Activated naive CD4-positive, alpha-beta T cell treated with anti-CD3 and anti-CD28 coated beads, Interleukin-2, amount 10 ng/mL, durations not matched to agents 7 days and 5 days (primary cell): ENCODE measurements at places on chromosomes 6 and 20.

- H3K27ac ChIP-seq, result no peak overlapping the region
- no peaks in the 10 kb centered on the region for H3K27me3 ChIP-seq
- H3K4me3 ChIP-seq, result no peak overlapping the region
- no peaks in the 10 kb centered on the region for H3K36me3 ChIP-seq
- peaks cover 5% of the 10 kb centered on the region for H3K4me1 ChIP-seq
Measured at GRCh38 chr6:80528115-80528514, 421.6 kb downstream of the BCKDHB start.

- H3K27me3 ChIP-seq, result no peaks in the 10 kb centered on the region
- H3K4me3 ChIP-seq, result no peak overlapping the region
- DNase-seq, result no peak
- H3K27ac ChIP-seq, result no peak overlapping the region
- H3K36me3 ChIP-seq, result no peaks in the 10 kb centered on the region
- H3K4me1 ChIP-seq, result no peaks in the 10 kb centered on the region
Measured at GRCh38 chr6:46932526-46933319, 11.0 kb upstream of the ADGRF5 start.

GRCh38 chr20:48291896-48292295 is 506.6 kb upstream of the SULF2 start:
- no peaks in the 10 kb centered on the region for H3K4me1 ChIP-seq
- no peaks in the 10 kb centered on the region for H3K36me3 ChIP-seq
- no peak overlapping the region for H3K4me3 ChIP-seq
- no peak for DNase-seq
- peaks cover 9% of the 10 kb centered on the region for H3K27me3 ChIP-seq

DNA sequence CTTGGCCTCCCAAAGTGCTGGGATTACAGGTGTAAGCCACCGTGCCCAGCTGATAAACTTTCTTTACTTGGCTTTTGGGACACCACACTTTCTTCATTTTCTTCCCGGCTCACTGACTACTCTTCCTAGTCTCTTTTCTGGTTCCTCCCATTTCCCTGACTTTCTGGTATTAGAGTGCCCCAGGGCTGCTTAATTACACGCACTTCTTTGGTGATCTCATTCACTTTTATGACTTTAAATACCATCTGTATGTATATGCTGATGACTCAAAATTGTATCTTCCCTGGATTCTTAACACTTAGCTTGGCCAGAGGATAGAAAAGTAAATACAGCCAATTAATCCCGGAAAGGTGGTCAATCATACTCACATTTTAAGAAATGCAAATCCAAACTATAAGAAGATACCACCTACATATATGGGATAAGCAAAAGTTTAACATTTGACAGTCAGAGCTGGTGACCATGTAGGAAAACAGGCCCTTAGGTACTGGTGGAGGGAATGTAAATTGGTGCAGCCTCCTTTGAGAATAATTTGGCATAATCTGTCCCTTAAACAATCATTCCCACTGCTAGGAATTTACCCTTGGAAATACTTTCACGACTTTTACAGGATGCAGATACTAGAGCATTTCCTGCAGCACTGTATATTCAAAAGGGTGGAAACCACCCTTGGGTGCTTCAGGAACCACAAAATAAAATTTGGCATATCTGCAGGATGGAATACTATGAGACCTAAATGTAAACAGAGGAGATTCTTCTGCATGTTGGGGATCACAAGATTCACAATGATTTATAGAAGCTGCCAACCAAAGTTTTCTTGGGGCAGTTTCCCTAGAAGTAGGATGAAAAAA is 9.4 kb upstream of the NANP start:
- no peak for DNase-seq
- no peak overlapping the region for H3K4me3 ChIP-seq
- peaks cover 30% of the 10 kb centered on the region for H3K36me3 ChIP-seq
- H3K4me1 ChIP-seq, result peaks cover 3% of the 10 kb centered on the region

DNA sequence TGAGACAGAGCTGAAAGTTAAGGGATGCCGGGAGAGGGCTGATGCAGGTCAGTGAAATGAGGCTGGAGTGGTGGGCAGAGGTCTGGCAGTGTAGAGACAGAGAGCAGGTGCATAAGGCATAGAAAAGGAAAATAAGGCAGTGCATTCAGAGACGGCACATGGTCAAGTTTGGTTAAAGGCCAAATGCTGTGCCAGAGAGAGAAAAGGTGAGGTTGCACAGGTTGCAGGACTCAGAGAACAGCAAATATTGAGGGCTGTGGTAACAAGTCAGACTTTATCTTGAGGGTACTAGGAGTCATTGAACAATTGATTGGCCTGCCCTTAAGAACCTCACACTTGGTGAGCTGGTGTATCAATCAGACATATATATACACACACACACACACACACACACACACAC is 102.9 kb upstream of the TSHZ2 start:
- H3K27ac ChIP-seq, result no peak overlapping the region
- no peaks in the 10 kb centered on the region for H3K36me3 ChIP-seq
- H3K27me3 ChIP-seq, result no peaks in the 10 kb centered on the region
- no peak overlapping the region for H3K4me3 ChIP-seq
- peaks cover 4% of the 10 kb centered on the region for H3K4me1 ChIP-seq
- DNase-seq, result no peak

DNA sequence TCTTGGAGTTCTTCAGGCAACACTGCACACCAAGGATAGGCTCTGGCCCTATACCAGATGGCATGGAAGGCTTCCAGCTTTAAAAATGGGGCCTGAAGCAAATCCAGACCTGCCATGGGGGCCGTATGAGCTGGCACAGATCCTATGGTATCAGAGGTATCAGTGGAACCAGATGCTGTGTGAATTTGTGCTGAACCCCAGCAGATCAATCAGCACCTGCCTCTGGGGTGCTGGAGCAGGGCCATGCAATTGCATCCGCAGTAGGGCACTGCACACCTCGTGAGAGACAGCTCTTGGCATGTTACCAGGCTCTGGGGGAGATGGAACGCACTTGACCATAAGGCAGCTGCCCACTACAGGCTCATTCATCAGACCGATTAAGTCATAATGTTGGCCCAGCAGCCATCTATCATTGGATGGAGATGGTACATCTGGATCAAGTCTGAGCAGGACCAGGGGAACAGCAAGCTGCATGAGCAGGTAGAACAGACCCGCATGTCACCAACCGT is 221.5 kb downstream of the MYLK4 start:
- H3K27ac ChIP-seq, result no peak overlapping the region
- H3K36me3 ChIP-seq, result no peaks in the 10 kb centered on the region
- H3K4me3 ChIP-seq, result no peak overlapping the region
- no peaks in the 10 kb centered on the region for H3K4me1 ChIP-seq
- peaks cover 51% of the 10 kb centered on the region for H3K27me3 ChIP-seq

GRCh38 chr6:35688605-35689322 is at the start of gene FKBP5:
FKBP5 (minus strand) TSS chr6:35688915; CDS start chr6:35642824, 46,091 bp downstream.
- peak; percentile 93 for DNase-seq
- H3K4me1 ChIP-seq, result peaks cover 14% of the 10 kb centered on the region
- no peaks in the 10 kb centered on the region for H3K27me3 ChIP-seq
- peak within 1 kb of the TSS; percentile 88 for H3K27ac ChIP-seq

GRCh38 chr6:36095497-36096391 is 34.6 kb upstream of the MAPK13 start:
- no peak overlapping the region for H3K4me3 ChIP-seq
- H3K27me3 ChIP-seq, result no peaks in the 10 kb centered on the region
- DNase-seq, result no peak
- peak overlapping the region; percentile 11 for H3K27ac ChIP-seq

- no peaks in the 10 kb centered on the region for H3K4me1 ChIP-seq
- H3K4me3 ChIP-seq, result no peak overlapping the region
- H3K36me3 ChIP-seq, result no peaks in the 10 kb centered on the region
- H3K27ac ChIP-seq, result no peak overlapping the region
- H3K27me3 ChIP-seq, result no peaks in the 10 kb centered on the region
- no peak for DNase-seq
Measured at GRCh38 chr6:106773996-106774629, 144.7 kb downstream of the QRSL1 start.

DNA sequence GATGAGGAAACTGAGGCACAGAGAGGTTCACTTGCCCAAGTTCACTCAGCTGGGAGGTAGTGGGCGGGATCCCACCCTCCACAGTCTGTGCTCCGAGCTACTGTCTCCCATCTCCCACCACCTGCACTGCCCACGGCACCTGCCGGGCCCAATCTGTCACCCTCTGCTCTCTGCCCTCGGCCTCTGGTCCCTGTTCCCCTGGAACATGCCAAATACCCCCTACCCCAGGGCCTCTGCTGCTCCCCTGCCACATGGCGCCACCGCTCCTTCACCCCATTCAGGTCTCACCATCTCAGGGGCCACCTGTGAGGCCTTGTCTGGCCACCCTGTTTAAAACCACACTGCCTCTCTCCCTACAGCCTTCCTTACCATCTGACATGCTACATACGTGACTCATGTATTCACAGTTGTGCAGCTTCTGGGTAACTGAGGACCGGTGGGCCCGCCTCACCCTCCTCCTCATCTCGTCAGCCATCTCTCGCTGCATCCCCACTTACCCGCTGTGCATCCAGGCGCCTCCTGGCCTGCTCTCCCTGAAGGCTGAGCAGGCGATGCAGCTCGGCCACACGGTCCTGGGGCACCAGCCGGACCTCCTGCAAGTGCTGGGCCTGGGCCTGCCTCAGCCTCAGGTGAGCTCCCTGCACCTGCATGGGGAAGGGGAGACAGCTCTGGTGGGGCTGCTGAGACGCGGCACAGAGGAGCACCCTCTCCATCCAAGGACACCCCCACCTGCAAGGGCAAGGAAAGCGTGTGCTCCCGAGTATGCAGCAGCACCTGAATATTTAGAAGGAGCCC is 50.6 kb downstream of the GINS1 start:
- no peak overlapping the region for H3K27ac ChIP-seq
- DNase-seq, result no peak
- no peaks in the 10 kb centered on the region for H3K4me1 ChIP-seq
- no peaks in the 10 kb centered on the region for H3K27me3 ChIP-seq
- H3K36me3 ChIP-seq, result no peaks in the 10 kb centered on the region

- no peak overlapping the region for H3K27ac ChIP-seq
- H3K36me3 ChIP-seq, result peaks cover 44% of the 10 kb centered on the region
- peaks cover 23% of the 10 kb centered on the region for H3K4me1 ChIP-seq
- no peak for DNase-seq
Measured at GRCh38 chr6:13304580-13305260, 23.6 kb downstream of the TBC1D7 start.

DNA sequence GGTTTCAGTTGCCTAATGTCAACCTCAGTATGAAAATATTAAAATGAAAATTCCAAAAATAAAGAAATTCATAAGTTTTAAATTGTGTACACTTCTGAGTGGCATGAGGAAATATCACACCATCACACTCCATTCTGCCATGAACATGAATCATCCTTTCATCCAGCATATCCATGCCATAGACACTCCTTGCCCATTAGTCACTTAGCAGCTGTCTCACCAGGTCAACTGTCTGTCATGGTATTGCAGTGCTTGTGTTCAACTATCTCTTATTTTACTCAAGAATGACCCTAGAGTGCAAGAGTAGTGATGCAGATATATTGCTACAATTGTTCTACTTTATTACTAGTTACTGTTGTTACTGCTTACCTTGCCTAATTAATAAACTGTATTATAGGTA is 712.4 kb downstream of the EPHA7 start:
- no peaks in the 10 kb centered on the region for H3K36me3 ChIP-seq
- H3K27ac ChIP-seq, result no peak overlapping the region
- no peak for DNase-seq
- H3K27me3 ChIP-seq, result no peaks in the 10 kb centered on the region

DNA sequence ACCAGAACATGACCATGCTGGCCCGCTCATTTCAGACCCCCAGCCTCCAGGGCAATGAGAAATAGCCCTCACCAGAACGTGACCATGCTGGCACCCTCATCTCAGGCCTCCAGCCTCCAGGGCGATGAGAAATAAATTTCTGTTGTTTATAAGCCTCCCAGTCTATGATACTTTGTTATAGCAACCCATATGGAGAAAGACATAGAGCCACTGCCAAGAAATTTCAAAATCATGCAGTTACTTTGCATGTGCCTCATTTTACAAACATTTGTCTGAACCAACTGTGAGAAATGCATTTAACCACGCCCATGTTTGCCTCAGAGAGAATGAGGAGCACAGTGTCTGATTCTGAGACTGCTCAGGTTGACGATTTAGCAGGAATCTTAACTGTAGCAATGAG is 15.5 kb downstream of the CYP39A1 start:
- no peak overlapping the region for H3K27ac ChIP-seq
- no peak for DNase-seq
- no peaks in the 10 kb centered on the region for H3K4me1 ChIP-seq
- H3K4me3 ChIP-seq, result no peak overlapping the region

GRCh38 chr6:31898383-31899011 is 999 bp upstream of the EHMT2 start:
- peak; percentile 53 for DNase-seq
- peaks cover 23% of the 10 kb centered on the region for H3K36me3 ChIP-seq
- peaks cover 13% of the 10 kb centered on the region for H3K27me3 ChIP-seq
- H3K4me3 ChIP-seq, result peak overlapping the region; percentile 96
- H3K4me1 ChIP-seq, result peaks cover 49% of the 10 kb centered on the region
- H3K27ac ChIP-seq, result peak overlapping the region; percentile 95

- H3K36me3 ChIP-seq, result peaks cover 1% of the 10 kb centered on the region
- no peak for DNase-seq
Measured at GRCh38 chr20:47432834-47433210, 68.9 kb upstream of the NCOA3 start.

- H3K4me1 ChIP-seq, result peaks cover 11% of the 10 kb centered on the region
- no peaks in the 10 kb centered on the region for H3K36me3 ChIP-seq
- no peak overlapping the region for H3K27ac ChIP-seq
- no peak overlapping the region for H3K4me3 ChIP-seq
Measured at GRCh38 chr20:59586613-59587012, 17.7 kb upstream of the PHACTR3 start.

DNA sequence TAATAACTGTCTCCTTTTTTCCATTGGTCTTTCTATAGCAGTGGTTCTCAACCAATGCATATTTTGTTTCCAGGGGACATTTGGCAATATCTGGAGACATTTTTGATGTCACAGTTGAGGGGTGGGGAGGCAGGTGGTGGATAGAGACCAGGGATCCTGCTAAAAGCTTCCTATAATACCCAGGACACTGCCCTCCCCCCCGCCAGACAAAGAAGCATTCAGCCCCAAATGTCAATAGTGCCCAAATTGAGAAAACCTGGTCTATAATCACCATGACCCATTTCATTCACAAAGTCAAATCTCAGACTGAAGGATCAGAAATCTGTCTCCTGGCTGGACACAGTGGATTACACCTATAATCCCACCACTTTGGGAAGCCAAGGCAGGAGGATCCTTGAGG is 128.8 kb downstream of the BMP7 start:
- H3K36me3 ChIP-seq, result no peaks in the 10 kb centered on the region
- no peak overlapping the region for H3K4me3 ChIP-seq
- H3K4me1 ChIP-seq, result no peaks in the 10 kb centered on the region
- H3K27ac ChIP-seq, result no peak overlapping the region

DNA sequence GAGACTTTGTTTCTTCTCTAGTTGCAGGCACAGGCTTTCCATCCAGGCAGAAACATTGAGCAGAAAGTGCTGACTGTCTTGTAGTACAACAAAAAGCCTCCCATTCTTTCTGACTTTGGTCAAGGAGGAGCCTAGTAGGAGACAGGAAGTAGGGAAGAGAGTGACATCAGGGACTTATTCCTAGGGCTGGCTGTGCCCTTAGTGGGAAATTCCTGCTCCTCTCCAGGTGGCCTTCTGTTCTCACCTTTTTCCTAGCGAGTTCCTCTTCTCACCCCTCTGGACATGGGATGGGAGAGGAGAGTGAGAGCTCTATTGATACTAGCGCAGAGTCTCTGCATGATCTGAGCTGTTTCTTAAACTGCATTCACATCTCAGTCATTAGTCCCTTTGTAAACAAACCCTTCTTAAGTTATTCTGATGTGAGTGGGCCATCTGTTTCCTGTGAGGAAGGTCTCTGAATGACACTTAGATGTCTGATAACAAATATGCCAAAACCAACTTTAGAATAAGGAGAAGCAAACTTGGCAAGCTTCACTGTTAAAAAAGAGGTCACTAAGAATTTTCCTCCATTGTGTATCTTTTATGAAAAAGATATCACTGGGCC is 455.0 kb downstream of the GJA1 start:
- no peak overlapping the region for H3K27ac ChIP-seq
- no peaks in the 10 kb centered on the region for H3K4me1 ChIP-seq
- H3K27me3 ChIP-seq, result no peaks in the 10 kb centered on the region
- no peak for DNase-seq
